ENCODE measurements at places on chromosomes 16 and 17.

GRCh38 chr17:2994441-2994840, 69.0 kb downstream of the OR1D5 start:
- no peak for DNase-seq

- DNase-seq: no peak
Measured at GRCh38 chr17:39636587-39636926, 387 bp upstream of the STARD3 start.

- DNase-seq: no peak
Measured at GRCh38 chr16:4019371-4019791, 96.9 kb downstream of the ADCY9 start.

- DNase-seq: no peak
Measured at GRCh38 chr16:68187505-68187904, 48.4 kb downstream of the ESRP2 start.

GRCh38 chr16:67278773-67279295, 498 bp upstream of the PLEKHG4 start:
- no peak for DNase-seq

GRCh38 chr17:72826602-72827001, 265.9 kb downstream of the SLC39A11 start:
- no peak for DNase-seq

DNA sequence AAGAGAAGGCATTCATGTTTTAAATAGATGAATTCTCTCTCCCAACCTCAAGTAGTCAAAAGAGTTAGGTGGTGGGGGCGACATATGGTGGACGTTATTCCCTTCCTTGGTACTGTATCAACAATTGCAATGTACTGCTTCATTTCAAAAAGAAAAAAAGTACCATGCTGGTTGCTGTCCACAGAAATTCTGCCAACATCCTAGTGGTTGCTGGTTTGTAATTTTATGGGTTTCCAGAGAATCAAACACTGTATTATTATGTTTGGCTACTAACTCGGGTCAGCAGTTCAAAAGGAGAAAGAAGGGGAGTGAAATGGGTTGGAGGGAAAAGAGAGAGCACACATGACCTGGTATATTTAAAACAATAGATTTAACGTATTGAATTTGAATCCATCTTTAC, 61.1 kb upstream of the KCNJ16 start:
- DNase-seq: no peak

- DNase-seq: no peak
Measured at GRCh38 chr16:57253466-57253865, 8.4 kb downstream of the ARL2BP start.

GRCh38 chr17:48770954-48771353, 42.4 kb upstream of the HOXB13 start:
- no peak for DNase-seq

- DNase-seq: peak; percentile 22
Measured at GRCh38 chr17:80035937-80036714, at the start of gene CCDC40. Gene CCDC40 (plus strand): TSS chr17:80036642. CDS start chr17:80036663, 21 bp downstream.
